ENCODE measurements at places on chromosomes 4 and X. TPM values are rescaled to one million over a fixed set of nuclear protein-coding genes. Genes with fewer than 3 reads are reported as not detected.

GRCh38 chr4:82784681-82785610 lies 13.7 kb downstream of the SCD5 start:
- DNase-seq: no peak

GRCh38 chr4:109332926-109333464 lies 30.5 kb upstream of the COL25A1 start:
- DNase-seq: no peak

- DNase-seq: peak; percentile 78
Measured at GRCh38 chr4:183505611-183506388, 942 bp downstream of the ING2 start.

DNA sequence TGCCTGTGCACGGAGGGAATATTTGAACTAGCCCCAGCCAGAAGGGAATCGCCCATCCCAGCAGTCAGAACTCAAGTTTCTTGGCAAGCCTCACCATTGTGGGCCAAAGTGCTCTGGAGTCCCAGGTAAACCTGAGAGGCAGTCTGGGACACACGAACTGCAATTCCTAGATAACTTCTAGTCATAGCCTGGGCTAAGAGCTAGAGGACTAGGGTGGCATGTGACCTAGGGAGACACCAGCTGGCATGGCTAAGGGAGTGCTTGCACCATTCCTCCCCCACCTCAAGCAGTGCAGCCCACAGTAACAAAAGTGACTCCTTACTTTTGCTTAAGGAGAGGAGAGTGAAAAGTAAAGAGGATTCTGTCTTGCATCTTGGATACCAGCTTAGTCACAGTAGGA lies 935.2 kb downstream of the DMD start:
- no peak for DNase-seq

GRCh38 chrX:29662101-29662500 lies 553.3 kb upstream of the MAGEB2 start:
- no peak for DNase-seq

GRCh38 chrX:100680756-100681155 lies 36.8 kb downstream of the SRPX2 start:
- no peak for DNase-seq

DNA sequence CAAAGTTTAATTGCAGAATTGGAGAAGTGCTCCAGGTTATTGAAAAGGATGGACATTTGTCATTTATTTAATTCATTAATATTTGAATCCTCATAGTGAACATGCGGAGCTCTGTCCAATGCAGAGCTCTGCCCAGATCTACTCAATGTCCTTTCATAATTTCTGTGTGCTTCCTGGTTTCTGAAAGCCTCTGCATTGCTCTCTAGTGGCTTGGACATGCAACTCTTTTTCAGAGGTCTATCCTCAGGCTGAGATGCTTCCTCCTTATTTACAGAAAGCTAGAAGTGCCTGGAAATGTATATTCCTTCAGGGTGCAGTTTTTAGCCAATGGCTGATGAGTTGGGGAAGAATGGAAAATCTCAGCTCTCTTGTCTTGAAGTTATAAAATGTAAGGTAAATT lies 786.1 kb upstream of the AADAT start:
- DNase-seq: no peak

DNA sequence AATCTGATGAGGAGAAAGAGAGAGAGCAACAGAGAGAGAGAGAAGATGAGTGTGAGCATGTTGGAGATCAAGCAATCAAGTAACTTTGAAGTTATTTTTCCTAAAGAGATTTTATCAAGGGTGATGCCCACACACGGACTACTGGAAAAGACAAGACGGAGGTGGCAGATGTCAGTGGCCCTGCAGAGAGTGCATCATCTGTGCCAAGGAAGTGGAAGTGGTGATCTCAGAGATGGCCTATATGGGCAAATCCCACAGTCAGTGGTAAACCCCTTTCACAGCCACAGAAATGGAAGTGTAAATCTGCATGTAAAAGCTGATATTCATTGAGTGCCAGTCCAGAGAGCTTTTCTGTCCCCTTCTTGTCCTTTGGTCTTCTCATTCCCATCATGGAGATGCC lies 577.2 kb upstream of the AADAT start:
- DNase-seq: no peak

GRCh38 chr4:129223945-129224344 lies 128.0 kb downstream of the C4orf33 start:
- no peak for DNase-seq

GRCh38 chrX:100995469-100995868 lies 26.0 kb downstream of the ARL13A start:
- no peak for DNase-seq

GRCh38 chr4:76897536-76898384 lies at the start of gene SOWAHB:
TSS of gene SOWAHB (minus strand) at chr4:76898144. CDS start at chr4:76897849, 295 bp downstream.
- peak; percentile 42 for DNase-seq

- no peak for DNase-seq
Measured at GRCh38 chr4:145524552-145524951, 42.9 kb downstream of the SMAD1 start.

DNA sequence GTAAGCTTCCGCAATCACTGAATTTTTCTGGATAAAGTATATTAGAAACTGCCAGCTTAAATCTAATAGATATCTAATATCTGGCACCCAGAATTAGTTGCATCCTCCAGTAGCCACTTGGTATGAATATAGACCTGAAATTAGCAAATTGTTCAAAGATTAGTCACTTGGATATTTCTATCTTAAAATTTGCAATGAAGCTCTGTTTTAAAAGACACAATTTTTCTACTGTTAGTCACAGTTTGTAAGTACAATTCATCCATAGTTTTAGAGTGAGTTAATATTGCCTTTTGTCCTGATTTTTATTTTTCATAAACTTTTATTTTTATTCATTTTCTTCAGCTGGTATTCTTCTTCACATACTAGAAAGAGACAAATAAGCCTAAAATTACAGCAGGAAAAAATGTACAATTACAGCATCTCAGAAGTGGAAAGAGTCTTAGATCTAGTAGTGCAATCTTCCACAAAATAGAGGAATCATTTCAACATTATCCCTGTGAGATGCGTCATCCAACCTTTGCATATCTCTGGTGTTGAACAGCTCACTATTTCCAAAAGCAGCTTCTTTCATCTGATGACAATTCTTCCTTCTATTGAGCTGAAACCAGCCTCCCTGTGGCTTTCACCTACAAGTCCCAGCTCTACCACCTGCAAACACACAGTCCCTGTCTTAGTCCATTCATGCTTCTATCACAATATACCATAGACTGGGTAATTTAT lies 190.0 kb upstream of the AR start:
- DNase-seq: no peak

DNA sequence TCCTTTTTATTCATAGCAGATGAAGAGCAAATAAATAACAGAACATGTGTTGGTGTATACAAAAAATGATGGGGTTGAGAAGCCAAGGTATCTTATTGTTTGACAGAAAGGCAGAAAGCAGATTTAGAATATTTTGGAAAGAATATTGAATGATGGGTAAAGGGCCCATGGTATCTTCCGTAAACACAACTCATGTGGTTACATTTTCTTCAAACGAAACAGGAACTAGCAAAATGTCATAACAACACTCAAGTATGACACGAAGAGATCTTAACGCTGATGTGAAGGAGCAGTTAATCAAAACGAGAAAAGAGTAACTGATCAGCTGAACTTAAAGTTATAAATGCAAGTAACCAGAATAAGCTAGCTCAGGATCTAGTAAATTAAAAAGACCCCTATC lies 195.7 kb upstream of the GK2 start:
- DNase-seq: no peak

GRCh38 chrX:119062750-119063374 lies 9.9 kb upstream of the CT47C1 start:
- DNase-seq: no peak

GRCh38 chr4:120549011-120549570 lies 373.4 kb downstream of the PRDM5 start:
- DNase-seq: no peak

EGF gene
- not detected for total RNA-seq

ARX gene
- not detected for total RNA-seq

BTC gene
- total RNA-seq: not detected

ZBTB33 gene
- 34.4 TPM for total RNA-seq

SLC38A5 gene
- 17.0 TPM for total RNA-seq

USP17L30 gene
- total RNA-seq: not detected

ARAP2 gene
- 40.7 TPM for total RNA-seq

GATA1 gene
- not detected for total RNA-seq

Measured in naive thymus-derived CD8-positive, alpha-beta T cell (primary cell).